ENCODE measurements at places on chromosomes 3 and 15.

- DNase-seq = no peak
These were observed 17.6 kb downstream of the MYO5A start for GRCh38 chr15:52511084-52511483.

DNA sequence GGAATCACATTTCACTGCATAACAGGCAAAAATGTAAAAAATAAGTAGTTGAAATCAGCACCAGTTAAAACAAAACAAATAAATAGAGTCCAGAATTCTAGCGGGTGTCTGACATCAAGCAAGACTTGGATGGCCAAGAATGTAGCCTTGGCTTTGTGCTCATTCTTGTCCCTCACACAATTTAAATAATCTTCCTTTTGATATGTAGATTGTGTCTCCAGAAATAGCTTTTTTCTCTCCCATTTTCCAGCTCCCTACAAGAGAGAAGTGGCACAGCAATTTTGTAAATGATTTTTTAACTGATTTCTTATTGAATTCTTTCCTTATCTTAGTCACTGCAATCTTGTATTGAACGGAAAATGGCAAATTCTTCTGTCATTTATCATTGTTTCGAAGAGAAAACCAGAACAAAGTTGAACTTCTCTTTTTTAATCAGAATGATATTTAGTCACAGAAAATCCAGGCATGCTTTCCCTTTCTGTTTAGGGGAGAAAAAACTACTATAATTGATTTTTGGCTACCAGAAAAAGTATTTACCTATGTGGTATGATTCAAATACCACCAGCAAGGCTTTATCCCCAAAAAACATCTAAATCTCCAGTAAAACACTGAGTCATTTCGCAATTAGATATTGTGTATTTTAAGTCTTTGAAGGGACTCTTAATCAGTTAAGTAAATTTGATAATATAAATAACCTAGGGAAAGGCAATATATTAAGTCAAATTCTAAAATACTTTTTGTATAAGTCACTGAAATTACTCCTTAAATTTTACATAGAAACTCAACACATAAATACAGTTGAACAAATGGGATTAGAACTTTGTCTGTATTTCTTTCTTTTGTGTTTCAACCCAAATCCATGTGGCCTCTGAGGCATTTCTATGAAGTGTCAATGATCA lies 481.7 kb downstream of the GBE1 start:
- DNase-seq = no peak

DNA sequence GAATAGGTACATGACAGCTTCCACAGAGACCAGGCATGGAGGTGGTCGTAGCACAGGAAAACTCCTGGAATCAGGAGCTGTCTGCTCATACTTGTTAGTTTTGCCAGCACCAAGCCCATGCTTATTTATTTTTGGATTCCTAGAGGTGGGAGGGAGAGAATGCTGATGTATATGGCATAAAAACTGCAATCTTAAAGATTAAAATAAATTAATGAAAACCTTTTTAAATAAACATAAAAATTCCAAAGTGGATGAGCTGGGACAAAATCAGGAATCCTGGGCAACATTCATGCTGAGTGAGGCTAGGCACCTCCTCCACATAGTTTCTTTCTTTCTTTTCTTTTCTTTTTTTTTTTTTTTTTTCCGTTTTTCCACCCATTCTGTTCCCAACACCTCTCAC lies 14.3 kb upstream of the BCL6 start:
- no peak for DNase-seq

- peak; percentile 82 for DNase-seq
These were observed 228.2 kb downstream of the TCF12 start for GRCh38 chr15:57146506-57147201.

DNA sequence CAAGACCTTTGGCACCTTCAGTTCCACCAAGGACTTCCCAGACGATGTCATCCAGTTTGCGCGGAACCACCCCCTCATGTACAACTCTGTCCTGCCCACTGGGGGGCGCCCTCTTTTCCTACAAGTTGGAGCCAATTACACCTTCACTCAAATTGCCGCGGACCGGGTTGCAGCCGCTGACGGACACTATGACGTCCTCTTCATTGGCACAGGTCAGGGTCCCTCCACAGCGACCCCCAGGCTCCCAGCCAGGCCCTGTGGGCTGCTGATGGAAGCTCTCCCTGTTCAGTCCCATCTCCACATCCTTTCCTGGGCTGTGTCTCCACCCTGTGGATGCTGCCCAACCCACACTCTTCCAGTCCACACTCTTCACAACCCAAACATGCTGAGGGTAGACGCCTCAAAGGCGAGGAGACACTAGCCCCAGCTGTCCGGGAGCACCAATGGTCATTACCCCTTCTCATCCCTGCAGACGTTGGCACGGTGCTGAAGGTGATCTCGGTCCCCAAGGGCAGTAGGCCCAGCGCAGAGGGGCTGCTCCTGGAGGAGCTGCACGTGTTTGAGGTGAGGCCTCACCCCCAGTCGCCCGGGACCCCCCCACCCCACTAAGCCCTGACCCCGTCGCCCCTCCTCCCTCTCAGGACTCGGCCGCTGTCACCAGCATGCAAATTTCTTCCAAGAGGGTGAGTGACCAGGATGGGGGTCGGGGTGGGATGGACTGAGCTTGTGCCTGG lies 4.3 kb upstream of the LSMEM2 start:
- no peak for DNase-seq
